MCF 10A (cell line): ENCODE measurements at places on chromosomes 7 and 10. TPM values are rescaled to one million over a fixed set of nuclear protein-coding genes. Genes with fewer than 3 reads are reported as not detected.

DNA sequence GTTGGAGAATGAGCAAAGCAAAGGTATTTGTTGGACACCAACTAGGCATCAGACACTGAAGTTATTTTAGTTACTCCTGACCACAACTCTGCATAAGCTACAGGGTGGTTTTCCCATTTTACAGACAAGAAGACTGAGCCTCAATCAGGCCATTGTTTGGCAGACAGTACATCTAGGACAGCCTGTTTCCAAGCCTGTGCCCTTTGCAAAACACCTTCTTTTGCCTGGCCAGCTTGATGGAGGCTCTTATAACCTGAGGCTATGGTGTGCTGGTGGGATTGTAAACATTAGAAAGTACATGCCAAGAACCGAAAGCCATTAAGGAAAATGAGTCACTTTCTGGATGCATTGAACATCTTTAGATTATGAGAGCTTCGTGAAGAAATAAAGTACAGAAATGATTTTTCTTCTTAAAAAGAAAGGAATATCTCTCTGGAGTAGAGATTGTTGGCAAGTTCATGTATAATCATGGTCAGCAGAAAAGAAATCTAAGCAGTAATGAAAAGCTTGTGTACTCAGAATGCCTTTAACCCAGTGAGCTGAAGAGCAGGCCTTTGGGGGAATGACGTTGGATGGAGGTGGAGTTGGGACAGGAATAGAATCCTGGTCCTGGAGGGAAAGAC is 140.6 kb downstream of the KIAA1217 start:
- peaks cover 44% of the 10 kb centered on the region for H3K4me1 ChIP-seq
- peak; percentile 89 for DNase-seq
- H3K27ac ChIP-seq: peak overlapping the region; percentile 87

DNA sequence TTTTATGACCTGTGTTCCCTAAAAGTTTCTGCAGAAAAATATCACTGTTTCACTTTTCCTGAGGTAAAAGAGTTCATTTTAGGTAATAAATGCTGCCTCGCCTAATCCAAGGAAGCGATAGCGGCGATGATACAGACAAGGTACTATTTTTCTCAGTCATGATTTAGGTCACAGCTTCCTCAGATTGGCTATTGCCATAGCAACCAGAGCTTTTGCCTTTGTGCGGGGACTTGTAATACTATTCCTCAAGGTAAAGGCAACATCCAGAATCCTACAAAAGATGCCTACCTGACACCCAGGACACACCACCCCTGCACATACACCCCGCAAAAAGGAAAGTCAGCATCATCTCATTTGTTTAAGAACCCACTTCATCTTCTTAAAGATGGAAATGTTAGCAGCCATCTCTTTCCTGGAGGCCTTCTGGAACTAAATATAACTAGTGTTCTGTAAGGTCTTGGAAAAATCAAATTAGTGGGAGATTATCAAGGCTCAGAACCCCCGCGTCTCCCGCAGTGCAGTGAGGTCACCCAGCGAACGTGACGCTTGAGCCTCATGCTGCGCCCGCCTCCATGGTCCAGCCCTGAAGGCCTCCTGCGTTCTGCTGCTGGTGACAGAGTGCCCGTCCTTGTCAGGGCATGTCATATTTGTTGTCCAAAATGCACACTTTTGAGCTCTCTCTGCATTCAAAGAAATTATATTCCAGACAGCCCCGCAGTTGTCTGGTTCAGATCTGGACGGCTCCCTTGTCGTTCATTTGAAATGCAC is 402.0 kb upstream of the RNF32 start:
- peaks cover 42% of the 10 kb centered on the region for H3K27me3 ChIP-seq
- peaks cover 6% of the 10 kb centered on the region for H3K36me3 ChIP-seq
- H3K4me3 ChIP-seq: no peak overlapping the region
- no peak overlapping the region for H3K27ac ChIP-seq
- DNase-seq: no peak

DNA sequence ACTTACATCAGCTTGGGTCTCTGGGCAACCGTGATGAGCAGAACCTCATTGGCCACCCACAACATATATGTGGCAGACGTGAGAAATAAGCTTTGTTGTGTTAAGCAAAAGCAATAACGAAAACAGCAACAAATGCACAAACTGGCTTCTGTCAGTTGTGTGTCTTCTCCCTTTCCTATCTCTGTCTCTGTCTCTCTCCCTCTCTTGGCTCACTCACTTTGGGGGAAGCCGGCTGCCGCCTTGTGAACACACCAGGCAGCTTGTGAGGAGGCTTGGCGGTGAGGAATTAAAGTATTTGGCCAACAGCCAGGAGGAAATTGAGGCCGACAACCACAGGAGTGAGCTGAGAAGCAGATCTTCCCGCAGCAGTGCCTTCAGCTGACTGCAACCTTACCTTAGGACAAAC is 21.9 kb upstream of the CDCA7L start:
- no peak for DNase-seq
- no peak overlapping the region for H3K4me3 ChIP-seq
- H3K4me1 ChIP-seq: no peaks in the 10 kb centered on the region
- no peaks in the 10 kb centered on the region for H3K27me3 ChIP-seq
- H3K36me3 ChIP-seq: no peaks in the 10 kb centered on the region

- peaks cover 19% of the 10 kb centered on the region for H3K36me3 ChIP-seq
- H3K4me3 ChIP-seq: peak overlapping the region; percentile 93
- peaks cover 5% of the 10 kb centered on the region for H3K4me1 ChIP-seq
- no peaks in the 10 kb centered on the region for H3K27me3 ChIP-seq
- DNase-seq: peak; percentile 90
These were observed 1.1 kb upstream of the HBP1 start for GRCh38 chr7:107167483-107168232.

Gene CREB5
- 30.0 and 40.5 TPM in 2 replicates for total RNA-seq

- H3K27ac ChIP-seq: no peak overlapping the region
- H3K27me3 ChIP-seq: no peaks in the 10 kb centered on the region
- H3K4me1 ChIP-seq: peaks cover 14% of the 10 kb centered on the region
- no peak overlapping the region for H3K4me3 ChIP-seq
- peaks cover 31% of the 10 kb centered on the region for H3K36me3 ChIP-seq
These were observed 48.0 kb downstream of the NT5C2 start for GRCh38 chr10:103145046-103145445.

Gene CPA1
- not detected in 2 replicates for total RNA-seq

GRCh38 chr7:41637049-41637448 is 65.8 kb downstream of the INHBA start:
- H3K27ac ChIP-seq: no peak overlapping the region
- no peaks in the 10 kb centered on the region for H3K4me1 ChIP-seq
- no peaks in the 10 kb centered on the region for H3K27me3 ChIP-seq
- no peak overlapping the region for H3K4me3 ChIP-seq

DNA sequence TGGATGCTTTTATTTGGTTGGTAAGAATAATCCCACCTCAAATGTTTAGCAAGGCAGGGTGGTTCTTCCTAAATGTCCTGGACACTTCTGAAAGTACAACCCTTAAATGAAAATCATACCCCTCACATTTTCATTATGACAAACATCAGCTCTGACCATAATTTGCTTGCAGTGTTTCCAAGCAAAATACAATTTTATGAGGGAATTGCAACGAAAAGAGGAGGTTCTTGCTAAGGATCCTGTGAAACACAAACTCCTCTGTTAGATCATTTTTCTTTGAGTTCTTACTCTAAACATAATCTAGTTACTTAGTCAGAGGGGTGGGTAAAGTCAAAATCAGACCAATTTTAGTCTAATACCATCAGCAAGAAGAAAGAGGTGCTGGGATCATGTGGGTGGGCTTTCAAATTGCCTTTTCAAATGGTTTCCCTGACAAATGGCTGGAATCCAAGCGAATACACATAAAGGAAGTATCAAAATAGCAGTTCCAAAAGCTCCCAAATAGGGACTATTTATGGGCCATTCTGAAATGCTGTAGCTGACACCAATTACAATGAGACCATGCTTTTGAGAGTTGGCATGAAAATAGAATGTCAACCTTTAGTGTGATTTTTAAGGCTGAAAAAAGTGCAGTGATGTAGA is 164.9 kb upstream of the INHBA start:
- no peak overlapping the region for H3K4me3 ChIP-seq
- H3K4me1 ChIP-seq: peaks cover 12% of the 10 kb centered on the region
- H3K36me3 ChIP-seq: no peaks in the 10 kb centered on the region
- no peak for DNase-seq

GRCh38 chr7:38658921-38659320 is 27.7 kb upstream of the AMPH start:
- H3K36me3 ChIP-seq: no peaks in the 10 kb centered on the region
- peaks cover 29% of the 10 kb centered on the region for H3K27me3 ChIP-seq
- peak; percentile 37 for DNase-seq
- H3K27ac ChIP-seq: no peak overlapping the region
- no peak overlapping the region for H3K4me3 ChIP-seq

DNA sequence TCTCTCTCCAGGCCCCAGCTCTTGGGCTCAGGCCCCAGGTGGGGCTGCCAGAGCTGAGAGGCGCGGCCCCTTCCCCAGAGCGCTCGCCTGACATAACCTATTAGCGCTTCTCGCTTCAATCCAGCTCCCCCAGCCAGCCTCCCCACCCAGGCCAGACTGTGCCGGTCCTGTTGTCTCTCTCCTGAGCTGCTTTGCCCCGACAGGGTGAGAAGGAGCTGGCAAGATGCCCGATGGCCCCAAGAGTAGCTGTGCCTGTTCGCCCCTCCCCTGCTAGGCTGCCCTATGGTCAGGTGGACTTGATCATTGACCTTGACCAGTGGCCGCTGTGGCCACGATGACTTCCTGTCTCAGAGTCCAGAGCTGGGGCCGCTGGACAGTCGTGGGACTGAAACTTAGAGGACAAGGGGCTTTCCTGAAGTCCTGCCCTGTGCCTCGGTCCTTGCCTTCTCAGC is 9.1 kb downstream of the TMEM270 start:
- peaks cover 14% of the 10 kb centered on the region for H3K27me3 ChIP-seq
- no peak overlapping the region for H3K4me3 ChIP-seq
- no peak overlapping the region for H3K27ac ChIP-seq
- H3K36me3 ChIP-seq: no peaks in the 10 kb centered on the region
- no peak for DNase-seq
- H3K4me1 ChIP-seq: no peaks in the 10 kb centered on the region

DNA sequence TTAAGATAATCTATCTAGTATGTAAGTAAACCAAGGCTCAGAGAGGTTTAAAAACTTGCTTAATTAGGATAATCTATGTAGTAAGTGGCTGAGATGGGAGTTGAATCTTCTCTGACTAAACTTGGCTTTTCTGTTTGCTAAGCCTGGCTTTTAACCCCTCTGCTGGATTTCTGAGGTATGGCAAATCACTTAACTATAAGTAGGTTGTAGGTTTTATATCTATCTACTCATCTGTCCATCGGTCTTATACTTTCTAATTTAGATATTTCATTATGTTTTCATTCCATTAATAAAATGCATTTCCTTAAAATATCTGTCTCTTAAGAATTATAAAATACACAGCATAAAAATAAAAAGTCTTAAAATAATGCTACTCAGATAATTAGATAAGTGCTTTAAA is 59.4 kb downstream of the ST7 start:
- no peak overlapping the region for H3K27ac ChIP-seq
- DNase-seq: peak; percentile 43
- no peak overlapping the region for H3K4me3 ChIP-seq
- peaks cover 19% of the 10 kb centered on the region for H3K4me1 ChIP-seq
- H3K27me3 ChIP-seq: no peaks in the 10 kb centered on the region

Gene PTPRZ1
- 9.8 and 11.1 TPM in 2 replicates for total RNA-seq

- no peak overlapping the region for H3K27ac ChIP-seq
- H3K36me3 ChIP-seq: no peaks in the 10 kb centered on the region
- DNase-seq: no peak
- H3K4me3 ChIP-seq: no peak overlapping the region
These were observed 19.8 kb upstream of the WIPI2 start for GRCh38 chr7:5170251-5170650.

DNA sequence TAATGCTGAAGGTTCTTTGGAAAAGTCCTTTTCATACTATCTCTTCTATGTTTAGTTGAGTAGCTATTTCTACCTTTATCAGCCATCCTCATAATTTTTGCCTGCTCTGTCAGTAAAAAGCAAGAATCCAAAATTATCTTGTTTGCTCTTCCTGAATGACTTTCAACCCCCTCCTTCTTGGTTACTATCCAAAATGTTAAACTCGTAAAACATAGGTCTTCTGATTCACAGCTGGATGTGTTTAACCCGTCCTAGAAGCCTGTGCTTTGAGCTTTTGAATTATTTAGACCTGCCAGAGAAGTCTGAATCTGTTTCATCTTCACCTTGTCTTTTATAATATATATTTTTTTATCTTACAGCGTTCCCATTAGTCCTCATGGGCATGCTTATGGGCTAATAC is 136.4 kb upstream of the MDFIC start:
- H3K27me3 ChIP-seq: no peaks in the 10 kb centered on the region
- H3K4me3 ChIP-seq: no peak overlapping the region
- H3K27ac ChIP-seq: no peak overlapping the region

DNA sequence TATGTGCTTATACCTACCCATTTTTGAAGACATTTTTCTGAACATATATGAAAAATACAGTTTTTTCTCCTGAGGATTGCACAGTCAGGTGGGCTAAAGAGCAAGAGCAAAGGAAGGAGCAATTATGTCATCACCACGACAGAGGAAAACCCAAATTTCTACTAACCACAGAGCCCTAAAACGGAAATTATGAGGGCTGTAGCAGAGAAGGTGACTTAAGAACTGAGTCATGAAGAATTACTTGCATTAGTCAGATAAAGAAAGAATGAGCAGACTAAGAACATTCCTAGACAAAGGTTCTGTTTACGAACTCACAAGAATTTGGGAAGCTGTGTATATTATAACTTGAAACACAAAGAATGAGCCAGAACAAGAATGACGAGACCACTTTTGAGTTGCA is 974.4 kb downstream of the NXPH1 start:
- DNase-seq: no peak
- H3K4me1 ChIP-seq: no peaks in the 10 kb centered on the region
- no peak overlapping the region for H3K4me3 ChIP-seq
- H3K27ac ChIP-seq: no peak overlapping the region

GRCh38 chr7:41428381-41428780 is 274.5 kb downstream of the INHBA start:
- no peak for DNase-seq
- peaks cover 17% of the 10 kb centered on the region for H3K4me1 ChIP-seq
- no peaks in the 10 kb centered on the region for H3K36me3 ChIP-seq

Gene ALOX5
- total RNA-seq: not detected in 2 replicates

- H3K27me3 ChIP-seq: no peaks in the 10 kb centered on the region
- peak overlapping the region; percentile 16 for H3K27ac ChIP-seq
These were observed 506 bp upstream of the GNAI1 start for GRCh38 chr7:80134115-80134535.

- peaks cover 21% of the 10 kb centered on the region for H3K36me3 ChIP-seq
- no peak overlapping the region for H3K4me3 ChIP-seq
- H3K27me3 ChIP-seq: no peaks in the 10 kb centered on the region
- no peaks in the 10 kb centered on the region for H3K4me1 ChIP-seq
These were observed 2.9 kb upstream of the ZNF33A start for GRCh38 chr10:38007551-38007950.

GRCh38 chr7:149310113-149310836 is 48.3 kb downstream of the ZNF783 start:
- no peak overlapping the region for H3K4me3 ChIP-seq
- H3K27ac ChIP-seq: no peak overlapping the region
- peaks cover 15% of the 10 kb centered on the region for H3K27me3 ChIP-seq
- H3K36me3 ChIP-seq: peaks cover 6% of the 10 kb centered on the region
- peak; percentile 65 for DNase-seq

GRCh38 chr7:29105752-29106668 is 40.3 kb downstream of the CPVL start:
- peaks cover 17% of the 10 kb centered on the region for H3K36me3 ChIP-seq
- no peaks in the 10 kb centered on the region for H3K27me3 ChIP-seq
- peak; percentile 72 for DNase-seq
- H3K4me3 ChIP-seq: no peak overlapping the region
- peaks cover 47% of the 10 kb centered on the region for H3K4me1 ChIP-seq

Gene AKR1E2
- 0.29 TPM in 1 of 2 replicates, not detected in the other for total RNA-seq

- H3K27me3 ChIP-seq: no peaks in the 10 kb centered on the region
- H3K4me1 ChIP-seq: peaks cover 5% of the 10 kb centered on the region
- no peak overlapping the region for H3K4me3 ChIP-seq
- no peak for DNase-seq
- H3K36me3 ChIP-seq: no peaks in the 10 kb centered on the region
These were observed 75.9 kb downstream of the SH2D4B start for GRCh38 chr10:80613466-80614170.
